CD4-positive, alpha-beta memory T cell (primary cell): ENCODE measurements at places on chromosomes 5 and 9. TPM values are rescaled to one million over a fixed set of nuclear protein-coding genes. Genes with fewer than 3 reads are reported as not detected.

Gene TUBB4B
- polyA plus RNA-seq = 64.1 TPM

Gene DDX46
- 25.1 TPM for polyA plus RNA-seq

Gene NKD2
- polyA plus RNA-seq = not detected

Gene KIF4B
- polyA plus RNA-seq = not detected

Gene TEK
- not detected for polyA plus RNA-seq

Gene SNCAIP
- not detected for polyA plus RNA-seq

Gene UNC5A
- not detected for polyA plus RNA-seq

Gene FYB1
- polyA plus RNA-seq = 184 TPM

Gene ENG
- polyA plus RNA-seq = 2.0 TPM

Gene NXNL2
- polyA plus RNA-seq = not detected

Gene ZDHHC11
- 0.28 TPM for polyA plus RNA-seq

Gene NIPAL4
- polyA plus RNA-seq = not detected

Gene PCDHB11
- not detected for polyA plus RNA-seq

Gene DAP
- 39.4 TPM for polyA plus RNA-seq

Gene CDKN2B-AS1
- polyA plus RNA-seq = 0.11 TPM

Gene PRRC1
- polyA plus RNA-seq = 43.1 TPM

Gene RANBP17
- polyA plus RNA-seq = not detected

Gene ANKRD55
- polyA plus RNA-seq = 17.8 TPM

Gene LHX2
- not detected for polyA plus RNA-seq

Gene SPINK4
- polyA plus RNA-seq = not detected

Gene OR1Q1
- not detected for polyA plus RNA-seq

Gene SUSD3
- 199 TPM for polyA plus RNA-seq

Gene RANBP3L
- polyA plus RNA-seq = not detected

Gene ARHGEF37
- not detected for polyA plus RNA-seq

Gene COL15A1
- polyA plus RNA-seq = not detected

Gene AFAP1L1
- polyA plus RNA-seq = not detected
